Upper lobe of right lung (tissue), 1 donor: ENCODE measurements at places on chromosomes 7 and 10. TPM values are rescaled to one million over a fixed set of nuclear protein-coding genes. Genes with fewer than 3 reads are reported as not detected.

GRCh38 chr10:92699518-92700381 lies 10.0 kb downstream of the HHEX start:
- no peak for DNase-seq

Gene SEMA3E
- 11.9 TPM for total RNA-seq

GRCh38 chr10:91607646-91608403 lies 25.0 kb downstream of the PPP1R3C start:
- no peak for DNase-seq

Gene MOGAT3
- not detected for total RNA-seq

Gene FANK1
- 2.6 TPM for total RNA-seq
